ENCODE measurements at places on chromosomes 5 and 9.

- DNase-seq = no peak
These were observed 87.8 kb upstream of the PHYKPL start for GRCh38 chr5:178320281-178320855.

DNA sequence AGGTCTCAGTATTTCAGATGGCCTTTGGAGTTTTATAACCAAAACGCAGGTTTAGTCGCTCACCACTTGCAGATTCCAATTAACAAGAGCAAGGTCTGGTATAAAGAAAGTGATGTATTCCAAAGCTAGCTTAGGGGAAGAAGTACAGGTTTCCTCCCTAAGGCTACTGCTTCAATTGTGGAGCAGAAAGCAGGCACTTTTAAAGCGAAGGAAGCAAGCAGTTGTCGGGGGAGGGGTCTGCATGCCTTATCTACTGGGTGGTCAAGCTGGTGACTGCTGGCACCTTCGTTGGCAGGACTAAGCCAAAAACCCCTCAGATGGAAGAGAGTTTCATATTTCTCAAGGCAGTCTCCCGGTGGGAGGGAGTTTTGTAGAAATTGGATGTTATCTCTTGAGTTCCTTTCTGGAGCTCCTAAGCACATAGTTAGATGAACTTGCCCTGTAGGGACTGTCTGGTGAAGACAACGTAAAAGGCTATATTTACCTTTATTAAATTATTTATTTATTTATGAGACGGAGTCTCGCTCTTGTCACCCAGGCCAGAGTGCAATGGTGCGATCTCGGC lies 1.6 kb upstream of the TMEM245 start:
- no peak for DNase-seq

- no peak for DNase-seq
These were observed 98.9 kb upstream of the NTRK2 start for GRCh38 chr9:84570482-84571154.

DNA sequence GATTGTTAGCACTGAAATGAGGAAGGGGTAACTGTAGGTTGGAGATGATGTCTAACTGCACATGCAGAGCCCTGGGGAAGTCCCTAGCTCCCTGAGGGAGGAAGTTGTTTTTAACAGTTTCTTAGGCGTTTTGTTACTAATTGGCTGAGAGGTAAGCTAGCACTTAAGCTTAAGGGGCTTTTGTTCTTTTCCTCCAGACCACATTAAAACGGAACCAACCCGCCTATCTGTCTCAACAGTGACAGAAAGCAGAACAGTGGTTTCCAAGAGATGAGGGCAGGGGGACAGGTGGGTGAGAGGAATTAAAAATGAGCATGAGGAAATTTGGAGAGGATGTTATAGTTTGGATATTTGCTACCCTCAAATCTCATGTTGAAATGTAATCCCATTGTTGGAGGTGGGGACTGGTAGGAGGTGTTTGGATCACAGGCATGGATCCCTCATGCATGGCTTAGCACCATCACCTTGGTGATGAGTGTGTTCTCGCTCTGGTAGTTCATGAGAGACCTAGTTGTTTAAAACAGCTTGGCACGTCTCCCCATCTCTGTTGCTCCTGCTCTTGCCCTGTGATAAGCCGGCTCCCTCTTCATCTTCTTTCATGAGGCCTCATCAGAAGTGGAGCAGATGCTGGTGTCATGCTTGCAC lies 38.9 kb downstream of the LYRM7 start:
- DNase-seq = peak; percentile 68

Data from NCI-H1092 (cell line).